CD4-positive, alpha-beta T cell treated with Interleukin-17A for 1 hour (primary cell): ENCODE measurements at places on chromosomes 5 and 9.

DNA sequence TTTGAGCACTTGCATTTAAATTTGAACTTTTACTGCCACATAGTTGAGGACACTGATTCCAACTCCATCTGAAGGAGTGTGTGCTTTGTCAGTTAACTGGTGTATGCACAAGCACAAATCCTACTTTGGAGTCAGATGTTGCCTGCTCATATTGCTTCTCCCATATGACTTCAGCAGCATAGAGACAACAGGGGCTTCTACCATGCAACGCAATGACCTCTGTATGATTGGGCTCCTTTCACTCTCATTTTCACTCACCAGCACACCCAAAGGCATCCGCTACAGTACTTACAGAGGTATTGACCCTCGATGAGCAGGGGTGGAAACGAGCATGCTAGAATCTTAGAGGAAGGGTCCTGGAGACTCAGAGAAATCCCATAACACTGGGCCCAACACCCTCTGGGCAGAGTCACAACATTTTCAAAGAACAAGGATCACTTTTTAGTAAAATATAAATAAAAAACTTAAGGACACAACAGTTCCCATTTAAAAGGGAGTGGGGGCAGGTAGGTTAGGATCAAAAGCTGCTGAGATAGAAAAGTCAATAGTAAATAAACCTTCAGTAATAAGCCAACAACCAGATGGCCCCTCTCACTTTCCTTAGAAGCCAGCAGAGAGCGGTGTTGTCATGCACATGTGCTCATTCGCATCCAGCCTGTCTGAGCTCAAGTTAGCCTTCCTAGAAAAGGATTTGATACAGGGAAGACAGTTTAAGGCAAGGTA, 203.8 kb downstream of the SNCAIP start:
- DNase-seq: no peak

GRCh38 chr5:150429410-150429873, 16.7 kb upstream of the CD74 start:
- DNase-seq: no peak

GRCh38 chr5:98827161-98827560, 53.7 kb downstream of the RGMB start:
- peak; percentile 31 for DNase-seq

- no peak for DNase-seq
Observed at GRCh38 chr9:132983491-132984201, 5.2 kb downstream of the GFI1B start.

- no peak for DNase-seq
Observed at GRCh38 chr5:145375521-145375920, 459.6 kb downstream of the PRELID2 start.

DNA sequence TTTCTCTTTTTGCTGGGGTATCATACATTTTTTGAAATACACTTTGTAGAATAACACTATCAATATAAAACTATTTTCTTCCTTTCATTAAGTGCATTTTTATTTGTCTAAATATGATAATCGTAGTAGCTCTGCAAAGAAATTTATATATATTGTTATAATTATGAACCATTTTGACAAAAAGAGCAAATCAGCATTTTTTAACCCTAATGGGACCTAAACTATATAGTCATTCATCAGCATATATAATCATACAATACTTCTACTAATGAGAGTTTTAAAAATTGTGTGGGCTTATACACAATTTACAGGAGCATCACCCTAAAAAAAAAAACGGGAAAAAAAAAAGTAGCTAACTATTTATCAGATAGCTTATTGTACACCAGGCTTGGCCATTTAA, 329.7 kb upstream of the TYRP1 start:
- DNase-seq: no peak

- DNase-seq: peak; percentile 63
Observed at GRCh38 chr5:54229041-54229780, 81.2 kb downstream of the ARL15 start.

DNA sequence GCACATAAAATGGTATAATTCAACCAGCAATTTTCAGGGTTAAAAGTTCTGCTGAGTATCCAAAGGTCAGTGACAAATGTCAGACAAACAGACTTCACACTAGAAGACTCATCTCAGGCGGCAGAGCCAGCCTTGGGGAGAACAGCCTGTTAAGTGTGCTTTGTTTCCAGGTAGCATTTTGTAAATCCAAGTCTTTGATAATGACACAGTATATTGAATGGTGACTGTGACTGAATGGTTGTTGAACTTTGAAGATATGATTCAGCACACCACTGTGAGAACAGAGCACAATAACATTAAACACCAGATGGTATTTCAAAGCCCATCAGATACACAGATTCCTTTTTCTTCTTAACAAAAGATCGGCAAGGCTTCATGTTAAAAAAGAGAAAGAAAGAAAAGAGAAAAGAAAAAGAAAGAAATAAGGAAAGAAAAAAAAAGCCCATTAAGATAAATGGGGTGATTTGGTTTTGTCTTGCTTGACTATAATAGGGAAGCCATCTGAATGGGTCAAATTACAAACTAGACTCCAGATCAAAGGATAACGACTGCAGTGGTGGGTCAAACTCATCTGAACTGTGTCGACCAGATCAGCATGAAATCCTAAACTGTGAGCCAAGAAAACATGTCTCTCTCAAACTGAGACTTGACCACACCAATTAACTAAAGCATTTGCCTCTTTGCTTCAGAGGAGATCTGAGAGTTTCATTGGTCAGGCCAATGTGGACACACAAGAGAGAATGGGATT, 313.0 kb upstream of the ZNF608 start:
- no peak for DNase-seq

DNA sequence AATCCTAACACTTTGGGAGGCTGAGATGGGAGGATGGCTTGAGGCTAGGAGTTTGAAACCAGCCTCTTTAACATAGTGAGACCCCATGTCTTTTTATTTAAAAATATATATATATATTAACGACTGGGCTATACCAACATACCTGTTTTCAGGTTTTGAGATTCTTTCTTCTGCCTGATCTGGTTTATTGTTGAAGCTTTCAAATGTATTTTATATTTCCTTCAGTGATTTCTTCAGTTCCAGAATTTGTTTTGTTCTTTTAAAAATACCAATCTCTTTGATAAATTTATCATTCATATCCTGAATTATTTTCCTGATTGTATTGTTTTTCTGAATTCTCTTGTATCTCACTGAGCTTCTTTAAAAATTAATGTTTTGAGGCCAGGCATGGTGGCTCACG, 31.2 kb downstream of the OGN start:
- DNase-seq: no peak

- DNase-seq: no peak
Observed at GRCh38 chr9:75019022-75019421, 9.1 kb downstream of the CARNMT1 start.

- DNase-seq: no peak
Observed at GRCh38 chr5:169875091-169875728, 105.1 kb downstream of the INSYN2B start.

DNA sequence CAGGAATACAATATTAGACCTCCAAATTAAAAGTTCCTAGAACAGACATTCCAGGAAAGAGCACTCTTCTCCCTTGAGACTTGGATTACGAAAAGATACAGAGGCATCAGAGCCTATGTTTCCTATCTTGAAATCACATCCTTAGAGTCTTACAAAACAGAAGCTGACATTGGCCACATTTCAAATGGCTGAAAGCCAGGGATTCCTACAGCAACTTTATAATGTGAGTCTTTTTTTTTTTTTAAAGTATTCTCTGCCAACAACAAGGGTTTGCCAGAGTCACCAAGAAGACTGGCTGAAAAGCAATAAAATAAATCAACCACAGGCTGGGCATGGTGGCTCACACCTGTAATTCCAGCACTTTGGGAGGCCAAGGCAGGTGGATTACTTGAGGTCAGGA, 63.1 kb downstream of the TRPM6 start:
- DNase-seq: no peak

DNA sequence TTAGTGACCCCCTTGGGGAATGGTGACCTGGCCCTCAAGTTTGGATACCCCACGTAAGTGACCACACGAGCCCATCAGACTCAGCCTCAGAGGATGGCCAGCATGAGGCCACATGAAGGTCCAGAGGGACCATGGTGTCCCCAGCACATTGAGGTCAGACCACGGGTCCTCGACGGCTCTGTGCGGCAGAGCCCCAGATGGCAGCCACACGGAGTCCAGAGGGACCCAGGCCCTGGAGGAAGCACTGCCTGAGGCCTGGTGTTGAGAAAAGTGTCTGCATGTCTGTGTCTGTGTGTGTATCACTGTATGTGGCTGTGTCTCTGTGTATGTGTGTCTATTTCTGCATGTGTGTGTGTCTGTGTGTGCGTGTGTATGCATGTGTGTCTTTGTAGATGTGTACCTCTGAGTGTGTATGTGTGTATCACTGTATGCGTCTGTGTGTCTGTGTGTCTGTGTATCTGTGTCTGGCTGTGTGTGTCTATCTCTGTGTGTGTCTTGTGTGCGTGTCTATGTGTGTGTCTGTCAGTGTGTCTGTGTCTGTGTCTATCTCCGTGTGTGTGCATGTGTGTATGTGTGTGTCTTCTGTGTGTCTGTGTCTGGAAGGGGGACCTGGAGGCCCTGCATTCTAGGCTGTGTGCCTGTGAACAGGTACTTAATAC, 992 bp downstream of the LCNL1 start:
- DNase-seq: no peak

DNA sequence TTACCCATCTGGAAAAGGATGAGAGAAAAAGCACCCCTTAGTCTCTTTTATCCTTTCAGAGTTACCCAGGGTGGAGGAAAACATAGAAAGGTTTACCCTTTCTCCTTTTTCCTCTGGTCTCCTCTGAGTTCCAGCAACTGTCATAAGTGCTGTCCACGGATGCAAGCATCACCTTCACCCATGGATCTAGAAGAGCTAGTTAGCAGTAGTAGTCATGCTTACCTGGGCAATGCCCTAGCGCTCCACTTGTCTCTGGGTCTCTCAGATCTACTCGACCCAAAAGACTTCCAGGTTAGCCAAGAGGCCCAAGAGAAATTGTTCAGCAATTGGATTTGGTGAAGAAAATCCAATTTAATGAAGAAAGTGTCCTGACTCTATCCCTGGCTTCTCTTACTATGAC, 656.2 kb upstream of the PTPRD start:
- no peak for DNase-seq

GRCh38 chr5:146199176-146199815, 4.1 kb upstream of the RBM27 start:
- DNase-seq: no peak

- DNase-seq: peak; percentile 70
Observed at GRCh38 chr5:88690409-88691229, 192.4 kb downstream of the MEF2C start.

DNA sequence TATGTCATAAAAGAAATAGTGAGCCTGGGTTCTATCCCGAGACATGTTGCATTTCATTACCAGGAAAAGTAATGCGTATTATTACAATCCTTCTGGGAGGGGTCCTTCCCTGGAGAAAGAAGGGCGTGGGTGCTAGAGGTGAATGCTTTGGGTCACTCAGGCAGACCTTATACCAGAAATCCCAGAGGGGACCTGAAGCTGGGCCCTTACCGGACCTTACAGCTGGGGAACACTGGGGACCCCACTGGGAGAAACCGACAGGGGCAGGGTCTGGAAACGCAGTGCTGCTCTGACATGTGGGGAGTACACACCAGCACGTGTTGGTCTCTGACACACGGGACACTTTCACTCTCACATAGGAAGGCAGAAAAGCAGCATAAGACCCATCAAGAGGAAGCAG, 71.3 kb downstream of the LMNB1 start:
- DNase-seq: no peak

DNA sequence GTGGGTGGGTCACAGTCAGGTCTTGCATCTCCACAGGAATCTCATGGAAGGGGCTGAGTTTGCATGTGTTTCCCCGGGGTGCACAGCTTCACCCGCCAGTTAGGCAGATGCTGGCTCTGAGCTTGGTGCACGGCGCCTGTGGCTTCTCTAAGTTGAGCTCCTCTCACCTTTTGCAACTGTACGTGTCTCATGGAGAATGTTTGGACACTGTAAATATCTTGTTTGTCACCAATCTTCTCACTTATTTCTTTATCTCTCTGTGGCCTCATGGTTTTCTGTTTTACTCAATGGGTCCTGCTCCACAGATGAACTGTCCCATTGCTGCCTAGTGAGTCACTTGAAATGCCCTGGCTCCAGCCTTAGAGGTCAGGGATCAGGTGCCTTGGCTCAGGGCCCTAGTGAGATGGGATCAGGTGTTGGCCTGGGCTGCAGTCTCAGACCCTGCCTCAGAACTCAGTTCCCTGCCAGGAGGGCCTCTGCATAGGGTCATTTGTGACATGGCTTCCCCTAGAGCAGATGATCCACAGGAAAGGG, 61.6 kb downstream of the WNK2 start:
- DNase-seq: no peak

DNA sequence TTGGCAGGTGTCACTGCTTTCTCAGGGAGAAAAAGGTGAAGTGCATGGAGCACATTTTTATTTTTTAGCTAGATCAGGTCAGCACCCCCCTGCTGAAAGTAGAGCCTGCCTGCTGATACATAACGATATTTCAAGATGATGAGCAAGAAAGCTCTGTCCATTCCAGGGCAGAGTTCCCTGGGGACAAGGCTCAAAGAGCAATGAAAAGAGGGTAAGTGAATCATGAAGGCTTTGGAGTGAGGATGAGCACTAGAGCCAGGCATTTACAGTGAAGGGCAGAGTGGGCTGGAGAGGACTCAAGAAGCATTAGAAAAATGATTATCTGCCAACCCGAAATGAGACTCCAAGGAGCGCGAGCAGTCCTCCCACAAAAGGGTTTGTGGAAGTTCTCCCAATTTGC, 345.7 kb downstream of the TLE4 start:
- no peak for DNase-seq

DNA sequence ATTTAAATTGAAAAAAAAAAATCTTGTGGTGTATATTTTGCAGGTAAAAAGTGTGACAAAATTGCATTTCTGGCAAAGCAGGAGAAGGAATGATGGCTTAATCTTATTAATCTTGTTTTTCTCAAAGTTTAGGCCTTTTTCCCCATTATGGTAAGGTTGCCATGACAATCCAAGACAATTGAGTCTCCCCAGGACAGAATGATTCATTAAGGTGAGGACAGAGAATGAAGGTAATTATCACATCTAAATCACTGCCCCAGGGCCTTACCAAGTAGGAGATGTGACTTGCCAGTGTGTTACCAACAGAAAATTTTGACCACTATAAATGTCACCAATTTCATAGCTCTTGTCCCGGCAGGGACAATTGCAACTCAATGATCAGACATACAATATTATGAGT, 439.2 kb downstream of the DNAH5 start:
- no peak for DNase-seq

GRCh38 chr9:119773823-119774222, 404.6 kb upstream of the BRINP1 start:
- no peak for DNase-seq
